ENCODE measurements at places on chromosomes 2 and 18.

- DNase-seq: no peak
These were observed 26.3 kb upstream of the SH3RF3 start for GRCh38 chr2:109102588-109103233.

- no peak for DNase-seq
These were observed 108.2 kb downstream of the TDRD15 start for GRCh38 chr2:21231985-21232384.

GRCh38 chr2:237931205-237931721 lies 35.6 kb upstream of the UBE2F start:
- DNase-seq: no peak

- no peak for DNase-seq
These were observed 65.8 kb upstream of the EML6 start for GRCh38 chr2:54657664-54658083.

- DNase-seq: no peak
These were observed 35.1 kb downstream of the MYO1B start for GRCh38 chr2:191280290-191280689.

DNA sequence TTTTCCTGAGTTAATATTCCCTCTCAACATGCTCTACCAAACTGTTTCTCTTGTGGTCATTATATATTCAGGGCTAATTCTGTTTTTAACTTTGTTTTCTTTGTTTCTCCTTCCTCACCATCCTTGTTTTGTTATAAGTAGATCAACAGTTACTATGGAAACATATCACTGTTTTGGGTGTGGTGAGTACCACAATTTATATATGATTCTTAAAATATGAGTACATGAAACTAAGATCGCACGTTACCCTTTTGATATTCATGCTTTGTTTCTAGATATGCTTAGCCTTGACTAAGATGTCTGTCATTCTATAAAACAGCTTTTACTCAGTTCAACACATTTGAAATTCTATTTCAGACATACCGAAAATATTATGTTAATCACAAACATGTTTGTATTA lies 232.3 kb upstream of the ITGA4 start:
- DNase-seq: no peak

DNA sequence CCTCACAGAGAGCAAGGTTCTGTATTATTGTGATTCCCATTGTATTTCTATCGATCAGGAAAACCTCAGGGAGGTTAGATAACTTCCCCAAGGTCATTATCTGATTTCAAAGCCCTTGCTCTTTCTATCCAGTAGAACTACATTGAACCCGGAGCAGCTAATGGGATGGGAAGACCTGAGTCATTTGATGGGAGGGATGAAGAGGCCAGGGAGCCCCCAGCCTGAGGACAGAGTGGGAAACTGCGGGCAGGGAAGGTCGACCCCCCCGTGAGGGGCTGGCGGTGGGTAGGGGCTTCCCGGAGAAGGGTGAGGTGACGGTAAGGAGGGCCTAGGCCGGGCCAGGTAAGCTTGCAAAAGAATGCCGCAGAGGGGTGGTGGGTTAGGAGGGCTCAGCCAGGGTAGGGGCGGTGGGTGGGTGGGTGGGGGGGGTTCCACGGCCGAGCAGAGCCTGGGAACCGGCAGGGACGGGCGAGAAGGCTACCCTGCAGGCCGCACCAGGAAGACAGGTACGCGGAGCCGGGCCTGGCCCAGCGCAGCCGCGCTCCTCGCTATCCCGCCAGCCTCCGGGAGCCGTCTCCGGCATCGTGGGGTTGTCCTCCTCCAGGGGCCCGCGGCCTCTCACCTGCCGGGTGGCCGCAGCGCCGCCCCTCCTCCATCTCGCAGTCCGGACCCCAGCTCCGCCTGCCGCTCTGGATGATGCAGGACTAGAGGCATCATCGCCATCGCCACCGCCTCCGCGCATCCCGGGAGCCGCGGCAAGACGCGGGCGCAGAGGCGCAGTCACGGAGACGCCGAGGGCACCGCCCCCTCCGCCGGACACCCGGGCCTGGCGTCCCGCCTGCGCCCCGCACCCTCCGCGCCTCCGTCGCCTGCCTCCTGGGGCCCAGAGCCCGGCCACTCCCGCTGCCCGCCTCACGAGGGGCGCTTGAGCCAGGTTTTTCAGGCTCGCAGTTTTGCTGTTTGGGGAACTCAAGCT lies at the start of gene GPR75:
Gene GPR75, minus strand, starts transcription at position 762 of the 976 bp plus-strand sequence. CDS start 5,211 bp downstream, outside the sequence.
- DNase-seq: no peak

GRCh38 chr2:106020821-106021661 lies 173.1 kb downstream of the UXS1 start:
- DNase-seq: no peak

DNA sequence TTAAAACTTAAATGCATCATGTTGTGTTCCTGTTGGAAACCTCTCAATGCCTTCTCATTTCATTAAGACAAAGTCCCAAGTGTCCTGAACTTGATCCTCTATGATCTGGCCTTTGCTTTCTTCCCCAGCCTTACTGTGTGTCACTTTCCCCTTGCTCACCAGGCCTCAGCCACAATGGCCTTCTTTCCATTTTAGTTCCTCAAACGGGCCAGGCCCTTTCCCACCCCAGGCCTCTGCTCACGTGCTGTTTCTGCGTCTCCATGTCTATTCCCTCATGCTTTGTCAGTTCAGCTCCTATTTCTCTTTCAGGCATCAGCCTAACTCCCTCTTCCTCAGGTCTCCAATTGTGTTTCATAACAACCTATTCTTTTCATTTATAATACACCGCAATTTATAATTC lies 19.5 kb downstream of the CXCR4 start:
- no peak for DNase-seq

DNA sequence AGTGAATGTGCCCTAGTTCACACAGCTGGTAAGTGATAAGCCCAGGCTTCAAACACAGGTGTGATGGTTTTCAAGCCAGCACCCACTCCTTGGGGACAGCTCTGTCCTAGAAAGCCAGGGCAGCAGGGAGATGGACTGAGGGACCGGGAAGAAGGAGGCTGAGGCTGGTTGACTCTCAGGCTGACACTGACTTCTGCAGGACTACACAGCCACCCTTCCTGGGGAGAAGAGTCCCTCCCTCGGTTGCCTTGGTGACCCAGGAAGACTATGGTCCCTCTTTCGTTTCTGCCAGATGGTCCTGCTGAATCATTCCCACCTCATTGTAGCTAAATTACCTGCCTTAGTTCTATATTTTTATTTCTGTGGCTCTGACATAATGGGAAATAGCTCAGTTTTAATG lies 11.3 kb upstream of the FSHR start:
- no peak for DNase-seq

DNA sequence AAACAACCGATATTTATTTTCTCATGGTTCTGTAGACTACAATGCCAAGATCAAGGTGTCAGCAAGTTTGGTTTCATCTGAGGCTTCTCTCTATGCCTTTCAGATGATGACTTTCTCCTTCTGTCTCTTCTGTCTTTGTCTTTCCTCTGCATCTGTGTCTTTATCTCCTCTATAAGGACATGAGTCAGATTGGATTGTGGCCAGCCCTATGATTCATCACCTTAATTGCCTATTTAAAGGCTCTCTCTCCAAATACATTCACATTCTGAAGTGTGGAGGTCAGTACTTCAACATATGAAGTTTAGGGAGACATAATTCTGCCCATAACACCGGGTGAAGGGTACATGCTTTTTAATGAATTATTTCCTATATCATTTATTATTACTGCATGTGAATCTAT lies 71.2 kb upstream of the CNTNAP5 start:
- no peak for DNase-seq

GRCh38 chr18:60601249-60601648 lies 228.7 kb upstream of the MC4R start:
- DNase-seq: no peak

- no peak for DNase-seq
These were observed 247.7 kb downstream of the ZNF385B start for GRCh38 chr2:179613701-179614100.

DNA sequence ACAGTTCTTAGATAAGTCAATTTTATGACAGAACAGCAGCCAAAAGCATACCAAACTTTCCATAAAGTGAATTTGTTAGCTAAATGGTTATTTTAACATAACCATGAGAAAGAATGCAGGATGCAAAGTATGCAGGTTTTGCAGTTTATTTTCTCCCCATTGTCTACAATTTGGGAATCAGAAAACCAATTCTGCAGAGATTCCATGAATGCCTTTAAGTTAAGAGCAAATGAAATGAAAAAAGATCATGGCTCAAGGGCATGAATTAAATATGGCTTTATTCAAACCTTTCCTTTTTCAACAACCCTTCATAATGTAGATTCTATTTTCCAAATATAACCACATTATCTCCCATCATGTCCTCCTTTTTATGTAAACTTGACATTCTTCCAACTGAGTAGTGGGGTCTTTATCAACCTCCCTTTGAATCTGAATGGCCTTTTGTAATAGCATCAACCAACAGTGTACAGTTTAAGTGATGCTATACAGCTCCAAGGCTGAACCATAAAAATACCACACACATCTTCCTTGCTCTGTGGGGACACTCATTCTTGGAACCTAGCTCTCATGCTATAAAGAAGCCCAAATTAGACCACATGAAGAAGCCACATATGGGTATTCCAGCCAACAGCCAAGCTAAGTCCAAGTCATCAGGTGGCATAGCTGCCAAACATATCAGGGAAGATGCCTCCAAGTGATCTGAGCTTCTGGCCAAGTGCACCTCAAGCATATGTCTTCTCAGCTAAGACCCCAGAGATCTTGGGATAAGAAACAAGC lies 49.8 kb downstream of the PIAS2 start:
- no peak for DNase-seq

DNA sequence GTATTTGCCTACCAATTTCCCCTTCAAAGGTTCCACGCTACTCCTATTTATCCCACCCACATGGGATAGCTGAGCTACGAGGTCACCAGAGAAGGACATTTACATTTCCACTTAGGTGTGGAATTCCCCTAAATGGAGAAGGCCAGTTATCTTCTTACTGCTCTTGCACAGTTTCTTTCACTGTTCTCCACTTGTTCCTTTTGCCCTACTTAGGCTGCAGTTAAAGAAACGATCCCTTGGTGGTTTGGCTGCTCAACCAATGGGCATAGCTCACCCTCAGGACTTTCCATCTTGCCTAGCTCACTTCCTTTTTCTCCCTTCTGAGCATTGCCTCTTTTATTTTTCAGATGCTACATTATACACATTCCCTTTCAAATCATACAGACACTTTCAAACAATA lies 11.2 kb upstream of the NABP1 start:
- no peak for DNase-seq

GRCh38 chr2:240798327-240798905 lies 21.6 kb downstream of the KIF1A start:
- DNase-seq: no peak

DNA sequence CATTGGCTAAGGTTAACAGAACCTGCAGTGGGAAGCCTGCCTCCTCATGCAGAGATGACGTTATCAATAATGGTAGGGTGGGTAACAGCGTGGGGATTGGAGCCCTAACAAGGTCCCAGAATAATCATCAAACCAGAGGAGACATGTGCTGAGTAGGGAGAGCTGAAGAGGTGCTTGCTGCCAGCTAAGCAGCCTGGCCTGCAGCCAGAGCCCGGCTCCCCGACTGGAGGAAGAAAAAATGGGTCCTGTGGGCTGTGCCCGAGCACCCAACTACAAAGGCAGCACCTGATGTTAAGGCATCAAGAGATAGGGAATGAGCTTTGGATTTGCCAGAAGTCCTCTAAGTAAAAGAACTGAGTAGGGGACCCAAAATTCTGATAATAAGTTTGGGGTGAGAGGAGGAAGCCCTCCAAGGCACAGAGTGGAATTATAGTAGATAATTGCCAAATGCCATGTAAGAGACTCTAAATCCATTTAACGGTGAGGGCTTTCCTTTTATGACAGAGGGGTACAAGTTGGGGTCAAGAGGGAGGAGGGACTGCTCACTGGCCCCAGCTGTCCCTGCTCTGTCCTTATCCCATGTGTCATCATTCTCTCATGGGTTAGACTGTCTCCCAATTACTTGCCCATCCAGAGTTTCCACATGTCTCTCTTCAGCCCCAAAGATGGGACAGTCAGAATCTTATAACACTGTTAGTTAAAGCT lies 156.1 kb downstream of the ANTXR1 start:
- no peak for DNase-seq

- no peak for DNase-seq
These were observed 107.2 kb downstream of the ZEB2 start for GRCh38 chr2:144412709-144413108.

DNA sequence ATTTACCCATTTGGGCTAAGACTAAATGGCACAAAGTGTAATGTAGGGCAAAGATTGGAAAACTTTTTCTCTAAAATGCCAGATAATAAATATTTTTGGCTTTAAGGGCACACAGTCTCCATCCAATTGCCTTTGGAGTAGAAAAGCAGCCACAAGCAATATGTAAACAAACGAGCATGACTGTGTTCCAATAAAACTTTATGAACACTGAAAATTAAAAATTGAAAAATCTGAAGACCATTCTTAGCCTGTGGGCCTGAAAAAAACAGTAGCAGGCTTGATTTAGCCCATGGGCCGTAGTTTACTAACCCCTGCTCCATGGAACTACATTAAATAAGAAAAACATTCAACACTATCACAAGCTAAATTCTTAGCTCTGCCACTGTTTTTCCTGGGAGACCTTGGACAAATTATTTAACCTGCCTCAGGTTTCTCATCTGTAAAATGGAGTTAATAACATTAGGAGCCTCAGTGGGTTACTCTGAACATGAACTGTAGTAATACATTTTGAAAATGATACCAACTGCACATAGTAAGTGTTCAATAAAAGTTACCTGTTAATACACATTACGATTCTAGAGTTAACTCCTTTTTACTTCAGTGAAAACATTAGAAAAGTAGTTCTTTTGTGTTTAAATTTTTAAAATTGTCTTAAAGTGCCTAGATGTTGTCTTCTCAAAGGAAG lies 1.3 kb downstream of the IFIH1 start:
- DNase-seq: no peak

- DNase-seq: no peak
These were observed 18.6 kb upstream of the KLHL30 start for GRCh38 chr2:238119756-238120462.

DNA sequence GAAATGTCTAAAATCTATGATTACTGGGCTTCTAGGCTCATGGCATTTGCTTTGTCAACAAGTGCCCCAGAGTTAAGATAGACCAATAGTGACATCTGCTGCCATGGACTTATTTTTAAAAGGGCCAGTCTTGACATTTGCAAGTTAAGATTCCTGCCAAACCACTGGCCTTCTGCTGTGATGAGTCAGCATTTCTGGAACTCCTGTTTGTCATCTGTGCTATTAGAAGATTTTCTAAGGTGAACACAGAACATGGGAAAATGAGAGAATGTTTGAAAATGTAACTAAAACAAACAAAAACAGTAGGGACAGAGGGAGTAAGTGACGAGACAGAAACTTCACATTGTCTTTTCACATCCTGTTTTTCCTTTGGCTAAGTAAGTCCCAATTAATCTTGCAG lies 93.7 kb upstream of the WDR75 start:
- no peak for DNase-seq

- no peak for DNase-seq
These were observed 105.8 kb upstream of the TTN start for GRCh38 chr2:178913049-178913441.

- no peak for DNase-seq
These were observed 29.4 kb downstream of the HADHB start for GRCh38 chr2:26274058-26274613.

DNA sequence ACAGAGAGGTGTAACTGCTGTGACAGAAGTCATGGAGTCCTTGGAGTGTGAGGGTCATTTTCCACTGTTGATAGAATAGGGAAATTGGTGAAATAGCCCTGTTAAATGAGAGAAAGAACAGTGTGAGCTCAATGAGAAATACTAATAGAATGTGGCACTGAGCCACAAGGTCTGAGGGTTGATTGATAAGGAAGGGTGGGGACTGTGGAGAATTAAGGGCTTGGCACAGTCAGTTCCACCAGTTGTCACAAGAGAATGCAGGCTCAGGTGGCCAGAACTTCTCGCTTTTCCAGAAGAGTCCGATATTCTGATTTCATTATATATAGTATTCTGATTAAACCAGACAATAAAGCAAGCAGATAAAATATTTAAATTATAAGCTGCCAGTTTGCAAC lies 9.1 kb upstream of the IL1RN start:
- DNase-seq: no peak

Data from esophagus squamous epithelium (tissue), 5 donors.